ENCODE measurements at places on chromosomes 1 and 21.

DNA sequence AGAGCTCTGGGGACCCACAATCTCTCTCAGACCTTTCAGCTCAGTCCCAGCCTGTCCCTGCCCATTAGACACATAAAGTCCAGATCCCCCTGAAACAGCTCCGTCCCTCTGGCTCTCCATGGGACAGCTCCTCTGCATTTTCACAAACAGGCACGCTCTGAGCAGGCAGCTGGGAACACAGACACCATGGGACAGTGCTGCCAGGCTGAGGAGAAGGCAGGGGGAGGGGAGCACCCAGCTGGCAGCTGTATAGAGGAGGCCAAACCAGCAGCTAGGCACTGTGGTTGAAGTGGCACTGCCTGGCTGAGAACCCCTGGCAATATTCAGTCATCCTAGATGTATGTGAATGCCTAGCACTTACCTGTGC lies 2.0 kb downstream of the TMEM63A start:
- DNase-seq = no peak

- no peak for DNase-seq
Measured at GRCh38 chr1:109584766-109585165, 34.6 kb downstream of the GNAT2 start.

DNA sequence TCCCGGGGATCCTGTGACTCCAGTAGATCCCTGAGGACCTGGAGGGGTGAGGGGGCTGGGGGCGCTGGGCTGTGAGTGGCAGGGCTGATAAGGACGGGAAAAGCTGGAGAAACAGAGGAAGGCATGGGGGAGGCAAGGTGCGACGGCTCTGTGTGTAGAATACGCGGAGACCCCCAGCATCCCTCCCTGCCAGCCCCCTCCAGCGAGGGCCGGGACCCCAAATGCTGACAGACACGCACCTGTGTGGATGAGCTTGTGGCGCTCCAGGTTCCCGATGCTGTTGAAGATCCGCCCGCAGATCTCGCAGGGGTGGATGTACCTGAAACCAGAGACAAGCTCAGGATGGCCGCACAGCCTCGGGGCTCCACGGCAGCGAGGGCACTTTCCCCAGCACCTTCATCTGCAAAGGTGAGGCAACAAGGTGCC lies 53.0 kb upstream of the RIPK4 start:
- no peak for DNase-seq

DNA sequence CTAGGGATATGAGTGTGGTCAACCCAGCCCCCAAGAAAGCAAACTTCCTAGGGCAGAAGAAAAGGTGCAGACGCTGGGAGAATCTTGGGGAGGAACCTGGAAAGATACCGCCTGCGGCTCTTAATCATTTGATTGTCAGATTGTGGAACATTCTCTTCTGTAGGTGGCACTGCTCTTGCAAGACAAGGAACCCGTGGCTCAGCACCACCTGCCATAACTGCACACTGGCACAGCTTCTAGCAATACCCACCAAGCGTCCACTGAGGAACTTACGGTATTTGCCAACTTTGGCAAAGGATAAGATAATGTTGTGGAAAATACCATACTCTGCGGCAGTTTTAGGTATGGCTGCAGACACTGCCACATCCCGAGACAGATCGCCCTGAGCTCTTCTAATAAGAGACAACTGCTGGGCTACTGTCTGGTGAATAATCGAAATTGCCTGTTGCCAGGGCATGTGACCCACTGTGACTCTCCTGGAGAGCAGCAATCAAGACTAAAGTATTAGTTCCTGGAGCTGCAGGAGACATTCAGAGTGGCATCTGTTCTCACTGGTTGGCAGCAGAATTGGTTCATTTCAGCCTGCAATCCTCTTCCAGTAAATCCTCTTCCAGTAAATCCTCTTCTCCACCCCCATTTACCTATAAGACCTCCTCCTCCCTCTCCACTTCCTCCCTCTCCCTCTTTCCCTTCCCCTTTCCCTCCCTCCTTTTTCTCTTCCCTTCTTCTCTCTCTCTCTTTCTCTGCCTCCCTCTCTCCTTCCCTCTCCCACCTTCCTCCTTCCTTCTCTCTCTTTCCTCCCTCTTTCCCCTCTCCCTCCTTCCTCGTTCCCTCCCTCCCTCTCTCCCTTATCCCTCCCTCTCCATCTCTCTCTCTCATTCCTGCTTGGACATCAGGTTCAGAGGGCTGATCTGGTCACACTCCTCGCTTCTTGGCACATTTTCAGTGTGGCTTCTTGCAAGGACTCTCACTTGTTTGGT lies 49.7 kb upstream of the B3GALT5 start:
- no peak for DNase-seq

GRCh38 chr1:64654519-64655341 lies 90.1 kb upstream of the RAVER2 start:
- no peak for DNase-seq

- DNase-seq = no peak
Measured at GRCh38 chr1:6785318-6785727, at the start of gene CAMTA1. Gene CAMTA1 (plus strand): TSS chr1:6785454. CDS start chr1:6785531, 77 bp downstream.

DNA sequence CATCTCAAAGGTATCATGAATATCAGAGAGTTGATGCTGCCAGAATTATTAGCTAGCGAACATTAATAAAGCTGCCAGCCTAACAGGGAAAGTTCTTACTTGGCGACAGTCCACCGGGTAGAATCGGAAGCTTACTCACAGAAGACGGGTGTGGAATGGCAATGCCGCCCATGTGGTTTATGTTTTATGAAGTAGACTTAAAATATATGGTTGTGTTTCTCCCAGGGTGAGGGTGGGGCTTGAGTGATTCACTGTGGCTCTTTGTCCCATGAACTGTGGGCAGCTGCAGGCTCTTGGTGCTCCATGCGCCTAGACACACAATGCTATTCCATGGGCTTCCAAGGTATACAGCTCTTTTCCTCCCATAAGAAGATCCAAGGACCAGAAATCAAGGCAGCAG lies 162.7 kb downstream of the PIGK start:
- no peak for DNase-seq

GRCh38 chr1:10739589-10739988 lies 56.9 kb downstream of the CASZ1 start:
- no peak for DNase-seq

DNA sequence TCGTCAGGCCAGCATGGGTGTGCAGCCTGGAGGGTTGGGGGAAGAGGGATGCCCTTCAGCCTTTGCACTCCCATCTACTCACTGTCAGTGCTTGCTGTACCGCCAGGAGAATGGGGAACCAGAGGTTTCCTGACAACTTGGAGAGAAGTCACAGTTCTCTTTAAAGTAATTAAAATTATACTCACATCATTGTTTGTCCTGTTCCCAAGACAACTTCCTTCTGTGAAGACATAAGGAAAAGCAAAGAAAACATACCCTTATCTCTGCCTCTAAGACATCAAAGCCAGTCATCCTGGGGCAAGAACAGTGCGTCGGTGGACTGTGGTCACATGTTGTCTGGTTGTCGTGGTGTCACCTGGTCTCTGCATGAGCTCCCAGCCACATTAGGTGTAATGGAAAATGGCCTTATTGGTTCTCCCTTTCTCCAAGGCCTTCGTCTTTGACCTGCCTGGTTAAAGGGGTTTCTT lies 17.6 kb downstream of the TRAF5 start:
- DNase-seq = no peak

- no peak for DNase-seq
Measured at GRCh38 chr1:101485712-101486111, 248.9 kb downstream of the S1PR1 start.

DNA sequence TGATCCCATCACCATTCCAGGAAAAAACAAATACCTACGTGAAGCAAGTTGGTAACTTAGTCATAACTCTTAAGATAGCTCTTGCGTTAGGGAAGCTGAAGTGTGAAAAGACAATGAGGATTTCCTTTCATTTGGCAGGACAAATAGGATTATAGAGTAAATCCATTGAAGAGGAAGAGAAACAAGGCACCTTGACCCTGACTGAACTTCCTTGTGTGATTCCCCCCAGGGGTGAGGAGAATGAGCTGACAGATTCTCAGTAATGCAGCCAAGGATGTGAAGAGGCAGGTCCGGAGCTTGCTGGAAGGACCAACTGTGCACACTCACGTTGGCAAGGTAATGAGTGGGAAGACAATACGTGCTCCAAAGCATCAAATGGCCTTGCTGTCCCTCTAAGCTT lies 55.0 kb upstream of the HMCN1 start:
- DNase-seq = no peak

- no peak for DNase-seq
Measured at GRCh38 chr1:234862944-234863515, 253.1 kb upstream of the IRF2BP2 start.

DNA sequence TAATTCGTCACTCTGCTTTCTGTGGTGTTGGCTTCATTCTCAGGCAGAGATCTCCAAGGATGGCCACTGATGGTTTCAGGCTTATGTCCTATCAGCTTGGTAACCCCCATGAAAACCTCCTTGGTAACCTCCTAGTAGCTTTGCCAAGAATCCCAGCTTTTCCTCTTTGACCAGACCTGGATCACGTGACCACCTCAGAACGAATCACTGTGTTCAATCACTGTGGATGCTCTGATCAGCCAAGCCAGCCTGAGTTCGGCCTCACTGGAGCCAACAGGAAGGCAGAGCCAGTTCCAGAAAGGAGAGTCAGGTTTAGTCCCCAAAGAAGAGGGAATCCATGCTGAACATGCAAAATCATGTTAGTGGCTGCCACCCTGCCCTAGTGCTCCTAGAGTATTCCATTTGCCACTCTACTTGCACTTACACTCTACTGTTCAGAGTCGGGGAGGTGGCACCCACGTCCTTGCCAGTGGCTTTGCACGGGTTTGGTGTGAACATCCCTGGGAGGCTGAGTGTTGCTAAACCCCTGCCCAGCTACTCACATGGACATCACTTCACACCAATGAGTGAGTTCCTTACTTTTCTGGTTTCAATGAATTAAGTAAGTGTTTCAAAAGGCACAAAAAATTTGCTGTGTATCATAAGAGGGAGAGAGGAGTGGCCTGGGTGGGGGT lies 33.5 kb upstream of the SSBP3 start:
- no peak for DNase-seq

DNA sequence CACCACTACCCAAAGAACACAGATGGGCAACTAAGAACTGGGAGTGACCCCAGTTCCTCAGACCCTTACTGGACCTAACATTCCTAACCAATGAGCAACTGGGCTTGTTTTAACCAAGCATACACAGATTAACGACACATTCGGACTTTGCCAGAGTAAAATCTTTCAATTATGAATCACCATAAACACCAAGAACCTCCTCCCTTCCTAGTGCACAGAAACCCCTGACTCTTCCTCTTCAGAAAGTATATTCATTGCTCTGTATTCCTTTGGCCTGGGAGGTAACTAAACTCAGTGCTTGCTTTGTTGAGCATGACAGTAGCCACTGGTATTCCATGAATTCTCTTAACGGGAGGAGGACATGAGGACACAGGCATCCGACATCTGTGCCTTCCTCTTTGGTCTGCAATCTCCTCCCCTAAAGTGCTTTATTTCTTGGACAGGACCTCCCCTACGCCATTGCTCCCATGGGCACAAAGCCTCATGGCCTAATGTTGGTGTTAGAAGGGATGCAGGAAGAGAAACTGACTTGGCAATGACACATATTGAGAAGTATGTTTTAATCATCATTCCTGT lies 42.7 kb downstream of the SEC16B start:
- DNase-seq = no peak

DNA sequence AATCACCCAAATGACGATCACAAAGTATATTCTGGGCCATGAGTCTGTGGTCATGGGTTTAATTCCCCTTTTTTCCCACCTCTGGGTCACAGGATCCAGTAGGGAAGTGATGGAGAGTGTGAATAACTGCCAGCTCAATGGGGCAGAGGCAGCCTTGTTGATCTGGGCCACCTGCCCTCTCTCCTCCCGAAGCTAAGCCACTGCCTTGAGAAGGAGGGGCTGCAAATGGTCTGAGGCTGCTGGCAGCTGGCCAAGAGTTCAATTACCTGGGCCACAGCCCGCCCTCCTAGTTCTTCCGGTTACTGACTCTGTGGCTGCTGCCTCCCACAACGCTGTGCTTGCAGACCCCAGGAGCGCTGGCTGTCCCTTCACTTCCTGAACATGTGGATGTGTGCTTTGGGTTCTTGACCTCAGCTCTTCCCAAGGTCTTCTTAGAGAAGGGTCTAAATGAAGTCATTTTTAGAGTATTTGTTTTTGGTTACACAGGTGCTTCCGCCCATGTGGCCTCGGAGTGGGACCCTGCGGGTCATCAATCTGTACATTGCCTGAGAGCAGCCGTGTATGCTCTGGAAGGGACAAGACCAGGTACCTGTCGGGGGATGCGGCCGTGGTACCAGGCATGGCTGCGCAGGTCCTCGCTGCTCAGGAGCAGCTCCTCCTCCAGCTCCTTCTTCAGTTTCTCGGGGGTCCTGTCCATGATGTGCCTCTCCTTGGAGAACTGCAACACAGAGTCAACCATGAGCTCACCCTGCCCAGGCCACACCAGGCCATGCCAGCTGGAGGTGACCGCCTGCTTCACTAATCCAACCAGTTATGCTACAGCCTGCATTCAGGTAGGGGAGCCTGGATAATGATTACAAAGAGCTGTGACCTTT lies 89.7 kb downstream of the BCAR3 start:
- DNase-seq = peak; percentile 35

DNA sequence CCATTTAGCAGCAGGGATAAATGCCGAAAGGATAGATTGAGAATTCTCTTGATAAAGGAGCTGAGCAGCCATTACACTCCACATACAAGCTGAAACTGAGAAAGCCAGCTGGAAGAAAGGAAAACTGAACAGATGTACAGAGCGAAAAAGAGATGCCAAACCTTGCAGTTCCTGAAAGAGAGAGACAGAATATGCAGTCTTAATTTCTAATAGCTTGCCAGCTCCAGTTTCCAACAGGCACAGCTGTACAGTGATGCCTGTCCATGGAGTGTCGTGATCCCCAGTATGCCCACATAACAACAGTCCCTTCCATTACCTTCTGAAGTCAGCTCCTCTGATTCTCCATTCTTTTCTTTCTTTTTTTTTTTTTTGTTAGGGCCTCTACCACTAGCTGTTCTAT lies 22.7 kb downstream of the ABL2 start:
- DNase-seq = no peak

DNA sequence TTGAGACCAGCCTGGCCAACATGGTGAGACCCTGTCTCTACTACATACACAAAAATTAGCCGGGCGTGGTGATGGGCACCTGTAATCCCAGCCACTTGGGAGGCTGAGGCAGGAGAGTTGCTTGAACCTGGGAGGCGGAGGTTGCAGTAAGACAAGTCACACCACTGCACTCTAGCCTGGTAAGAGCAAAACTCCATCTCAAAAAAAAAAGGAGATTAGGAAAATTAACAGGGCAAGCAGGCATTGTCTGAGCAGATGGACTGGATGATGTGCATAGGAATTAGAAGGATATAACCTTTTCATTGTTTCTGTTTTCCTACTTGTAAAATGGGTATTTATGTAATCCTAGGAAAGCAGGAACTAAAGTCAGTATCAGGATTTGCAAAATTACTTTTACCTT lies 15.6 kb downstream of the TARDBP start:
- no peak for DNase-seq

DNA sequence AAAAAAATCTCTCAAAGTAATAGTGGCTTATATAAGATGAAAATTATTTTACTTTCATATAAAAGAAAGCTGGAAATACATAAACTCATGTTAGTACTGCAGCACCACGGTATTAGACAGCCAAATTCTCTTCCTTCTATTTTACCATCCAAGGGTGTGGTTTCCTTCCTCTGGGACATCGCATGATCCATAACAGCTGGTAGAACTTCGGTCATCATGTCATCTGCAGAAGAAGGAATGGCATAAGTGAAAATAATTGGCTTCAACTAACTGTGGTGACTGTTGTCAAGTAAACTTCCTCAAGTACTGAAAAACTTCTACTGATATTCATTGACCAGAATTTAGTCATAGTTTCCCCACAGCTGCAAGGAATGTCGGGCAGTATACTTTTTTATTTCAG lies 28.3 kb upstream of the IFI44L start:
- DNase-seq = no peak

Data from A549 (cell line).